ENCODE measurements at places on chromosomes 2 and 18. TPM values are rescaled to one million over a fixed set of nuclear protein-coding genes. Genes with fewer than 3 reads are reported as not detected.

DNA sequence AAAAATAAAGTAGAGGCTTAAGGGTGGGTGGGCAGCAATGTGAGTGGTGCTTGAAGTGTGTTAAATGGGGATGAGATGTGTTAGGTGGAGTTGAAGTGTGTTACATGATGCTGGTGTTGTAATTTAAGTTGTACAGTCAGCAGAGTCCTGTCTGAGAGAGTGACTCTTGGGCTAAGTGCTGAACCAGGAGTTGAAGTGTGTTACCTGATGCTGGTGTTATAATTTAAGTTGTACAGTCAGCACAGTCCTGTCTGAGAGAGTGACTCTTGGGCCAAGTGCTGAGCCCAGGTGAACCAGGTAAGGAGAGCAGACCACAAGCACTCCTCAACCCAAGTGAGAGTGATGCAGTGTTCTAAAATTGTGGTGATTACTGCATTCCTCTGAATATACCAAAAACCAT, 40.6 kb downstream of the LCLAT1 start:
- no peak for DNase-seq
- no peaks in the 10 kb centered on the region for H3K27me3 ChIP-seq
- H3K36me3 ChIP-seq, result no peaks in the 10 kb centered on the region
- H3K4me1 ChIP-seq, result peaks cover 27% of the 10 kb centered on the region
- H3K4me3 ChIP-seq, result no peak overlapping the region

DNA sequence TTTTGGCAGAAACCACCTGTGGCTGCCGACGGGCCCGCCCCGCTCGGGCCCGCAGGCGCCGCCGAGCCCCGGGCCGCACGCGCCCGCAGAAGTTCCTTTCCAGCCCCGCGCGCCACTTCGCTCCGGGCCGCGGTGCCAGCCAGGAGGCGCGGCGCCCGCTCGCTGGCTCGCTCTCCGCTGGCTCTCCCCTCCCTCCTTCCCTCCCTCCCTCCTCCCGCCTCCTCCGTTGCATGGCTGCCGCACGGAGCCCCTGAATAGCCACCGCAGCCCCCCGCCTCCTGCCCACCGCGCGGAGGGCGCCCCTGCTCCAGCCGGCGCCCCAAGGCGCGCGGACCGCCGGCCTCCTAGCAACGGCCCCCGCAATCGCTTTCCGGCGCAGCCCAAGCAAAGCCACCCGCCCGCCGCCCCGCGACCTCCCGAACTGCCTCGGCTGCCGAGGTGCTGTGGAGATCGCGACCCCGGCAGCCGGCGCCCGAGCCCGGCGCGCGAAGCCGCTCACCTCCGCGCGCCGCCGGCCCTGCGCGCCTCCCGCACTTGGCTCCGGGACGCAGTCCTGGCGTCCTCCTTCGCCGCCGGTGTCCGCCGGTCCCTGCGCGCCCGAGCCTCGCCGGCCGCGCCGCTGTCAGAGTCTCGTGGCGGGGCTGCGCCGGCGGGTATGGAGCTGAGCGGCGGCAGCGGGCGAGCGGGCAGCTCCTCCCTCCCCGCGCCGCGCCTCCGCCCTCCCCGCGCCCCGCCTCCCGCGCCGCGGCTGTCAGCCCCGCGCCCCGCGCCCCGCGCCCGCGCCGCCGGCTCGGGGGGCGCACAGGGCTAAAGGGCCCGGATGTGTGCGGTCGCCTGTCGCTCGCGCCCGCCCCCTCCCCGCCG, at the start of gene ZBTB7C:
Gene ZBTB7C, minus strand, starts transcription at position 657 of the 864 bp plus-strand sequence.
- peak within 1 kb of the TSS; percentile 77 for H3K4me3 ChIP-seq
- peaks cover 2% of the 10 kb centered on the region for H3K36me3 ChIP-seq
- no peak within 1 kb of the TSS for H3K27ac ChIP-seq
- H3K27me3 ChIP-seq, result peaks cover 63% of the 10 kb centered on the region
- no peak for DNase-seq

GRCh38 chr2:210324458-210324857, 9.5 kb upstream of the MYL1 start:
- no peak overlapping the region for H3K27ac ChIP-seq
- no peak for DNase-seq
- H3K4me1 ChIP-seq, result no peaks in the 10 kb centered on the region
- no peak overlapping the region for H3K4me3 ChIP-seq
- no peaks in the 10 kb centered on the region for H3K27me3 ChIP-seq
- H3K36me3 ChIP-seq, result no peaks in the 10 kb centered on the region

The ARHGAP28 gene
- total RNA-seq, result not detected

The BARD1 gene
- 5.5 TPM for total RNA-seq

DNA sequence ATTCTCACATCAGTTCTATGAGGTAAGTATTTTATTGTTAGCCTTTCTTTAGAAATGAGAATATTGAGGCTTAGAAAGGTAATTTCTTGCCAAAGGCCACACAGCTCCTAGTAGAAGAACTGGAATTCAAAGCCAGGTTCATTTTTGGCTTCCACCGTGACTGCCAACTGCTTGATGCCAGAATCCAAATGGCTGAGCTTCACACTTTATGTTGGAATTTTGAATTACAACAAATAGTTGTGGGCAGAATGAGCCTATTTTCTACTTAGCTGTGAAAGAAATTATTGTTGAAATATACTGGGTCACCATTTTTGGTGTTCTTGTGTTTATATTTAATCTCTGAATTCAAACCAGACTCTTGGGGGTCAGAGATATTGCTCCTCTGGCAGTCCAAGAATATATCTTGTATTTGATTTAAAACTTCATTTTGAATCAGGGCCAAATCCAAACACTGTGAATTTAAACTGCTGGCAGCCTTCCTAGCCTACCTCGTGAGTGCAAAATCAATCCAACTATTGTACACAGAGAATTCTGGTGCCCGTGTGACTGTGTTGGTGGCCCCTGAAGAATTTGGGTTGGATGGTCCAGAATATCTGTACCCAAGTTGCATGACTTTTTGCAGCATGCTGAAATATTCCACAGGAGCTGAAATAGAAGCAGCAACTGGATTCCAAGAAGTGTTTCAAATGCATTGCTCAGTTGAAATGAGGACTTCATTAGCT, 35.6 kb upstream of the LPIN1 start:
- H3K36me3 ChIP-seq, result peaks cover 8% of the 10 kb centered on the region
- H3K27ac ChIP-seq, result no peak overlapping the region
- H3K4me3 ChIP-seq, result no peak overlapping the region
- H3K4me1 ChIP-seq, result peaks cover 2% of the 10 kb centered on the region

DNA sequence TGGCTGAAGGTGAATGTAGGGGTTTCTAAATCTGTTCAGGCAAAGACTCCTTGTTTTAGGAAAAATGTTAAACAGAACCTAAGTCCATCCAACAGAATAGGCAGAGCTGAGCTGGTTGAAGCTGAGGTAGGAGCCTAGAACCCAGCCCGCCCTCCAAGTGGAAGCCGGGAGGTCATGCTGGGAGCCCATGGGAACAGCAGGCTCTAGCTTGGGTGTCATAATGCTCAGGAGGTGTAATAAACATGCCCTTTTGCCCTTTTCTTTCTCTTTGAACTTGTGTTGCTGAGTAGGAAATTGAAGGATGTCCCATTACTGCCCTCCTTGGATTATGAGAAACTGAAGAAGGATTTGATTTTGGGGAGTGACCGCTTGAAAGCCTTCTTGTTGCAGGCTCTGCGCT, 60.3 kb downstream of the ARMC9 start:
- H3K27ac ChIP-seq, result no peak overlapping the region
- no peak overlapping the region for H3K4me3 ChIP-seq
- H3K27me3 ChIP-seq, result peaks cover 39% of the 10 kb centered on the region
- H3K36me3 ChIP-seq, result no peaks in the 10 kb centered on the region

- no peak for DNase-seq
- H3K27ac ChIP-seq, result no peak overlapping the region
- H3K4me1 ChIP-seq, result peaks cover 3% of the 10 kb centered on the region
- no peak overlapping the region for H3K4me3 ChIP-seq
- H3K36me3 ChIP-seq, result peaks cover 3% of the 10 kb centered on the region
These were observed 140.9 kb downstream of the SH3RF3 start for GRCh38 chr2:109269706-109270504.

The INHA gene
- not detected for total RNA-seq

GRCh38 chr2:97699765-97700444, 13.5 kb upstream of the ZAP70 start:
- no peak overlapping the region for H3K4me3 ChIP-seq
- H3K36me3 ChIP-seq, result no peaks in the 10 kb centered on the region
- H3K27me3 ChIP-seq, result no peaks in the 10 kb centered on the region
- peak; percentile 55 for DNase-seq

DNA sequence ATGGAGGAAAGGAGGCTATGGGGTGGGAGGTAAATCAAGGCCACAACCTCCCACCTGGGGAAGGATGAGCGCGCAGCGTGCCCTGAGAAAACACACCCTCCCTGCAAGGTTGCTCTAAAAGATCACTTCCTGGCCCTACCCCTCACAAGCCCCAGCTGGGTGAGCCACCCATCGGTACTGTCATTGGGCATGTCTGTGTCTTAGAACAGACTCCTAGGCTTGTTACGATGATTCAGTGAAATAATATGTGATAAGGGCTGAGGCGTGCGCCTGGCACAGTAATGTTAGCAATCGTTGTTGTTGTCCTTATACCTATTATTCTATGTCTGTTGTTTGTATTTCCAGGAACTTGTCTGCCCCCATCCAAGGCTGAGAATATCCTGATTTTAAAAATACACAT, 175.1 kb downstream of the ZFP36L2 start:
- H3K4me1 ChIP-seq, result peaks cover 18% of the 10 kb centered on the region
- no peak overlapping the region for H3K4me3 ChIP-seq
- peaks cover 2% of the 10 kb centered on the region for H3K36me3 ChIP-seq
- no peaks in the 10 kb centered on the region for H3K27me3 ChIP-seq
- H3K27ac ChIP-seq, result peak overlapping the region; percentile 32
- DNase-seq, result no peak

The REG3G gene
- not detected for total RNA-seq

The BMP10 gene
- not detected for total RNA-seq

The VWC2L gene
- not detected for total RNA-seq

The TEKT4 gene
- not detected for total RNA-seq

DNA sequence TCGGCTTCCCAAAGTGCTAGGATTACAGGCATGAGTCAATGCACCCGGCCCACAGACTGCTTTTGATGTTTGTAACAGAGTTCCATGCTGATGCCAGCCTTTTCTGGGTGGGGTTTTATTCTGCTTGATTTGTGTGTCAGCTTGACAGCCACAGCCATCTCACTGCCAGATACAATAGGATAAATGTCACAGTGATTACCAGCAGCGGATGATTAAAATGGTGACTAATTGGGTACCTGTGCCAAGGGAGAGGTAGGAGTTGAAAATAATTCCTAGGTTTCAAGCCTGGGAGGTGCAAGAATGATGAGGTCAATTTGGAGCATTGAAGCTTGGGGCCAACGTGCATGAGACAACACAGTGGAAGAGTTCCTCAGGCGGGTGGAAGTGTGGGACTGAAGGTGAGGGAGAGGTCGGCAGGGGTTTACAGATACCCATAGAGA, 39.4 kb downstream of the SH2D6 start:
- peaks cover 5% of the 10 kb centered on the region for H3K4me1 ChIP-seq
- no peak overlapping the region for H3K27ac ChIP-seq
- peaks cover 4% of the 10 kb centered on the region for H3K27me3 ChIP-seq
- H3K4me3 ChIP-seq, result no peak overlapping the region
- DNase-seq, result no peak
- no peaks in the 10 kb centered on the region for H3K36me3 ChIP-seq

DNA sequence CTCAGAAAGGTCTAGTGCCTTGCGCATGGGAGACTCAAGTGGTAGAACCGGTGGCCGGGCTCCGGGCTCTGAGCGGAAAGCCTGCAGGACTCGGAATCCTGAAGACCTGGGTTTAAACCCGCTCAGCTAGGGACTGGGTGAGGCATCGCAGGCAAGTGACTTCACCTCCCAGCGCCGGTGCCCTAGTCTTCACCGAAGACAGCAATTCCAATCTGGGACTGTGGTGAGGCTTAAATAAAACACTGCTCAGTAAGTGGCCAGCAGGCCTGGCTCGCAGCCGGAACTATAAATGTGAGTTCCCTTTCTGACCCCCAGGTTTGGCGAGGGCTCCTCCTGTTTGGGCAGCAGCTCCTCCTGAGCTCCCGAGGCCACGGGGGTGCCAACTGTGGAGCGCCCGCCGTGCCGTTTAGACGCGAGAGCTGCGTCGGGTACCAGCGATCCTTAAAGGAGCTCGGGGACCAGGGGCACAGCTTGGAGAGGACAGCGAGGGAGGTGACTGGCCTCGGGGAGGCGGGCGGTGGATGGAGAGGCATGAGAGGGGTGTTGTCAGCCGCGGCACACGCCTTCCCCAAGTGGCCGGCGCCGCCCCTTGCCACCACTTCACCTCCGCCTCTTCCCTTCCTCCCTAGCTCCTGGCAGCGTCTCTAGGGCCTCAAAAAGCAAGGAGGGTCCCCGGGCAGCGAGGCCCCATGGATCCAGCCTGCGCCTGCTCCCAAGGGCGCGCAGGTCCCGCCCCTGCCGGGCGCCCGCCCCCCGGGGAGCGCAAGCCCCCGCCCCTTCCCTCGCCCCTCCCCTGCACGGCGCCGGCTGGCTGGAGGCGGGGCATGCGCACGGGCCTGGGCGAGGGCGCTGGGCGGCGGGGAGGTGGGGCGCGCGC, 757 bp upstream of the MTCL1 start:
- H3K27ac ChIP-seq, result no peak overlapping the region
- peak overlapping the region; percentile 95 for H3K4me3 ChIP-seq
- peaks cover 9% of the 10 kb centered on the region for H3K36me3 ChIP-seq
- peaks cover 22% of the 10 kb centered on the region for H3K4me1 ChIP-seq
- H3K27me3 ChIP-seq, result peaks cover 61% of the 10 kb centered on the region
- DNase-seq, result peak; percentile 74

GRCh38 chr2:234556848-234557573, 60.1 kb upstream of the ARL4C start:
- H3K4me1 ChIP-seq, result peaks cover 7% of the 10 kb centered on the region
- H3K4me3 ChIP-seq, result no peak overlapping the region
- H3K27ac ChIP-seq, result no peak overlapping the region
- H3K27me3 ChIP-seq, result peaks cover 17% of the 10 kb centered on the region
- no peak for DNase-seq

GRCh38 chr2:200350850-200351285, 44.4 kb downstream of the SPATS2L start:
- no peak for DNase-seq
- no peaks in the 10 kb centered on the region for H3K36me3 ChIP-seq
- no peak overlapping the region for H3K4me3 ChIP-seq
- peaks cover 7% of the 10 kb centered on the region for H3K27me3 ChIP-seq

The TRABD2A gene
- 60.5 TPM for total RNA-seq
